ENCODE measurements at places on chromosomes 12 and 14. TPM values are rescaled to one million over a fixed set of nuclear protein-coding genes. Genes with fewer than 3 reads are reported as not detected.

Gene DPPA3
- polyA plus RNA-seq, result 0.30 TPM

Gene EIF2S3B
- 3.1 TPM for polyA plus RNA-seq

Gene PTGER2
- 1.2 TPM for polyA plus RNA-seq

Gene THAP2
- polyA plus RNA-seq, result 1.8 TPM

Gene SERPINA5
- 1.8 TPM for polyA plus RNA-seq

Gene DNAH10
- polyA plus RNA-seq, result 0.02 TPM

Gene LAG3
- polyA plus RNA-seq, result 1.1 TPM

Gene PHLDA1
- polyA plus RNA-seq, result 18.6 TPM

Gene SLCO1B1
- polyA plus RNA-seq, result not detected

Gene GRIP1
- polyA plus RNA-seq, result 4.5 TPM

Gene LALBA
- polyA plus RNA-seq, result not detected

Gene GNB3
- polyA plus RNA-seq, result 13.9 TPM

Gene RPS6KL1
- polyA plus RNA-seq, result 9.4 TPM

Gene GLIPR1L2
- polyA plus RNA-seq, result 0.24 TPM

Gene LMNTD1
- not detected for polyA plus RNA-seq

Gene OR6C68
- polyA plus RNA-seq, result not detected

Gene NPAS3
- 0.14 TPM for polyA plus RNA-seq

Gene POLE
- 93.1 TPM for polyA plus RNA-seq

Gene INSM2
- polyA plus RNA-seq, result not detected

Gene GPD1
- polyA plus RNA-seq, result 0.45 TPM

Gene RAD52
- polyA plus RNA-seq, result 12.5 TPM

Gene ITFG2
- polyA plus RNA-seq, result 15.0 TPM

Gene PLEKHD1
- polyA plus RNA-seq, result 0.24 TPM

Gene TCL1B
- polyA plus RNA-seq, result 11.5 TPM

Gene PTPRB
- polyA plus RNA-seq, result 0.14 TPM

Gene FIGNL2
- polyA plus RNA-seq, result 7.1 TPM

Gene HAL
- polyA plus RNA-seq, result 0.12 TPM

Gene RNU6-8
- polyA plus RNA-seq, result not detected

Gene SMCO2
- polyA plus RNA-seq, result 0.11 TPM

Gene BHLHE41
- 1.1 TPM for polyA plus RNA-seq

Gene CEBPE
- polyA plus RNA-seq, result 0.05 TPM

Gene PRB2
- polyA plus RNA-seq, result not detected

Gene SSTR1
- polyA plus RNA-seq, result 0.82 TPM

Gene CMTM5
- 2.8 TPM for polyA plus RNA-seq

Gene GLT8D2
- polyA plus RNA-seq, result 5.0 TPM

Gene TROAP
- polyA plus RNA-seq, result 36.7 TPM

Gene NAV3
- 0.41 TPM for polyA plus RNA-seq

Gene OR6C2
- polyA plus RNA-seq, result not detected

Gene ANGEL1
- 27.2 TPM for polyA plus RNA-seq

Gene MFAP5
- 0.46 TPM for polyA plus RNA-seq

Gene KCNH5
- 0.24 TPM for polyA plus RNA-seq

Gene KLHL33
- 0.17 TPM for polyA plus RNA-seq

Gene NELL2
- polyA plus RNA-seq, result 56.8 TPM

Gene PLEK2
- 0.41 TPM for polyA plus RNA-seq

Gene GPR132
- 0.28 TPM for polyA plus RNA-seq

Gene RPGRIP1
- 0.35 TPM for polyA plus RNA-seq

Gene C1S
- 4.4 TPM for polyA plus RNA-seq

Gene ESPL1
- polyA plus RNA-seq, result 49.6 TPM

Gene GTF2H3
- polyA plus RNA-seq, result 21.0 TPM
